Stimulated activated CD4-positive, alpha-beta T cell treated with anti-CD3 and anti-CD28 coated beads, Interleukin-1b, Interleukin-23, amount 100 ng/mL, for 1 hour (primary cell): ENCODE measurements at places on chromosomes 6 and 20.

DNA sequence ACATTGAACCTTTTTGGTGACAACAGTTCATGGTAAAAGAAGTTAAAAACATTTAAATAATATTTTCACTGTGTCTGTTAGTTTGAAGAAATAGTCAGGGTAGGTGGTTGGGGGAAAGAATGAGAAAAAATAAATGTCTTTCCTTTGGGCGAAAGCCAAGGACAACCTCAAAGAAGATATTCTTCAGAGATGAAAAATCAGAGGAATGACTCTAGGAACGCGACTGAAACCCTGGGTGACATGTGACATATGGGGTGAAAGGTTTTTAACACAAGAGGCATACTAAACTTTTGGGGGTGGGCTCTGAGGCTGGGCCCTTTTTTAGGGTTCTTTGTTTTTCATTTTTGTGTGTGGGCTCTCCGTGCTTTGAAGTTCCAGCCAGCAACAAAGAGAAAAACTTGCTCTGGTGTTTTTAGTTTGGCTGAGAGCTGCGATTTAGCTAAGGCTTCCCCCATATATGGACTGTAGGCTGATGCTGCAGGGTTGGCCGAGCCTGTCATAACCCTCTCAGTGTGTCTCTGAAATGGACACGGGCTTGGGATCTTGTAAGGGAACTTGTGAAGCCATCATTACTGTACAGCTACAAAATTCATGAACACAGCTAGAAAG, 610.1 kb upstream of the ARID1B start:
- DNase-seq: no peak

DNA sequence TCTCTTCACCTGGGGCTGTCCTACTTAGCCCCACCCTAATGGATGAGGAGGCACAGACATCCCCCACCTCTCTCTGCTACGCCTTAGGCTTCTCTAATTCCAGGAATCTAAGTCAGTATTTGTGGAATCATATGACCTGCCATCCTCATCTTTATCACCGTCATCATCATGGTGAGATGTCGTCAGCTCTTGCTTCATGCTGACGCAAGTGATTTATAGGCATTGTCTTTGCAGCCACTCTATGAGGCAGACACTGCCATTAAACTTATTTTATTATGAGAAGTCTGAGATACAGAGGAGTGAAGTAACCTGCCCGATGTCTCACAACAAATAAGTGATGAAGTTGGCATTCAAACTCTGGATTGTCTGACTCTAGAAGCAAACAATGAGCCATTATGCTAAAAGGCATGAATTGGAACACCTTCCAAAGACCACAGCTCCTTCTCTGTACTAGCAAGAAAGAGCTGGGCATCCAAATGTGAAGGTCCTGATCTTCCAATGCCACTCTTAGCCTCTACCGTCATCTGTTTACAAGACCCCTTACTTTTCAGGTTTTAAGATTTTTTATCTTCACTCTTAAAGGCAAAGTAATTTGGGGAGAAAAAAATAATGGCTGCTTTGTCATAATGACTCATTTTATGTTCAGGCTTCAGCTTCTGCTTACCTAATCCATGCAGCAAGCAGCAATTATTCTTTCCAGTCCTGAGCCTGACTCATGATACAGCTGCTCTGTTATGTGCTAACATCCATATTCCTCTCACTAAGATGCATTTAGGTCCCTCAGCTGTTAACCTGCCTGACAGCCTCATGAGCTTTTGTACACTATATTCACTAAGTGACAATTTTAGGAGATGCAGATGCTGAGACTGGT, 113.7 kb upstream of the BCLAF1 start:
- DNase-seq: no peak

DNA sequence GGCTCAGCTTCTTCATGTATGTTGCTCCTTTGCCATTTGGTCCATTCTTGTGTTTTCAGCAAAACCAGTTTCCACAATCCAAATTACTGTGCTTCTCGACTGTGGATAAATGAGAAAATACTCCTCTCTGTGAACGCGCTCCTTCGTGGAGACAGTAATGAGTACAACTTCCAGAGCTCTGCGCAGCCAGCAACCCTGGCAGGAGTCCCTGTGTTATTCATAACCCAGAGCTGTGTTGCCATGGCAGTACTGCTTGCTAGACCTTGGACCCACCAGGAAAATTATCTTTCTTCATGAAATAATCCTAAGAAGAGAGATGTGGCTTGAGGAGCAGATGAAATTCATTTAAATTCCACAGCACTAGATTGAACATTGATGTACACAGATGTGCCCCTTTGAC, 73.7 kb downstream of the SLC22A3 start:
- DNase-seq: no peak

GRCh38 chr6:36402481-36402880, 15.0 kb upstream of the ETV7 start:
- no peak for DNase-seq

DNA sequence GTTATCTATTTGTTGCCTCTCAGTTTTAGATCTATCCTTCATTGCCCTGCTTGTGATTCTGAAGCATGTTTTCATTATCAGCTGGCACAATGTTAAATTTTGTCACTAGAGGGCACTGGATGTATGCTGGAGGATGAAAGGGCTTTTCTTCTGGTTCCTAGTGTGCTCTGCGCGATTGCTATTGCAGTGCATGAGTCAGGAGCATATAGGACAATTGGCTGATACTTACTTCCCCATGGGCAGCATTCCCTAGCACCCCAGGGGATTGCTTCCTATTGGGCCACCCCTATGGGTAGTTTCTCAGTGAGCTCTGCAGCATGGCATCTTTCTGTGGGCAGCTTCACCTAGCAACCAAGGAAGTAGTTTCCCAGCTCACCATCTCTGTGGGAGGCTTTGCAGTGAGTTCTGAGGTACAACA, 280.3 kb upstream of the SYNCRIP start:
- DNase-seq: no peak

DNA sequence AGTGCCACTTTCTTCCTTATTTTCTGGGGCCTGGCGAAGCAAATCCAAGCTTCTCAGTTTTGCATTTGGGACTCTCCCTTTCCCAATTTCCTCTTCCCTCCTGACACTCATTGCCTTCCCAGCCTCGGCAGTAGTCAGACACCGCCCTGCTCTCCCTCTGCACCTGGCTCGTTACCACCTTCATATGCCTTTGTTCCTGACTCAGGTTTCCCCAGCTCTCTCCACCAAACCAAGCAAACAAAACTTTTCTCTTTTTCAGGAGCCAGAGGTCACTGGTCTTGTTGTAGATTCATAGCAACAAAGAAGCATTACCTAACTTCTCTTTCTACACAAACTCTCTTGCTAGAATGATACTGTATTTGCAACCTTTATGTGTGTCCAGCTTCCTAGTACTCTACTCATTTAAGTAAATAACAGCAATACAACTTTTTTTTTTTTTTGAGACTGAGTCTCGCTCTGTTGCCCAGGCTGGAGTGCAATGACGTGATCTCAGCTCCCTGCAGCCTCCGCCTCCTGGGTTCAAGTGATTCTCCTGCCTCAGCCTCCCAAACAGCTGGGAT, 9.0 kb upstream of the ZC3H12D start:
- DNase-seq: no peak

GRCh38 chr20:49573900-49574416, 6.0 kb upstream of the PTGIS start:
- DNase-seq: no peak

- DNase-seq: peak; percentile 38
These were observed 92.2 kb downstream of the CEP57L1 start for GRCh38 chr6:109187399-109188114.

DNA sequence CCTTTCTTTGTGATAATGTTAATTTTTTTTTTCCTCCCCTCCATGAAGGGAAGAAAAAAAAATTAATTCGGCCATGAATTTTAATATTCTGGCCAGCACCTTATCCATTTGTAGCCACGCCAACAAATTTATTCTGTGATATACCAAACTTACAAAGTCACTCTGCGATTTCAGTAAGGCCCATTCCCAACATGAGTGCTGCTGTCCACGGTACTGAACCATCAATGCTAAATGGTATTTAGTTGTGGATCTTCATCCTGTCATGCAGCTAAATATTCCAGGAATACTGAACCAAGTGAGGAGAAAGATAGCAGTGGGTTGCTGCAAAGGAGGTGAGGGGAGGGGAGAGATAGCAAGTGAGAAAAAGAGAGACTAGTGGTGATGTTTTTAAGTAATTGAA, 19.5 kb upstream of the RSPH4A start:
- DNase-seq: no peak

DNA sequence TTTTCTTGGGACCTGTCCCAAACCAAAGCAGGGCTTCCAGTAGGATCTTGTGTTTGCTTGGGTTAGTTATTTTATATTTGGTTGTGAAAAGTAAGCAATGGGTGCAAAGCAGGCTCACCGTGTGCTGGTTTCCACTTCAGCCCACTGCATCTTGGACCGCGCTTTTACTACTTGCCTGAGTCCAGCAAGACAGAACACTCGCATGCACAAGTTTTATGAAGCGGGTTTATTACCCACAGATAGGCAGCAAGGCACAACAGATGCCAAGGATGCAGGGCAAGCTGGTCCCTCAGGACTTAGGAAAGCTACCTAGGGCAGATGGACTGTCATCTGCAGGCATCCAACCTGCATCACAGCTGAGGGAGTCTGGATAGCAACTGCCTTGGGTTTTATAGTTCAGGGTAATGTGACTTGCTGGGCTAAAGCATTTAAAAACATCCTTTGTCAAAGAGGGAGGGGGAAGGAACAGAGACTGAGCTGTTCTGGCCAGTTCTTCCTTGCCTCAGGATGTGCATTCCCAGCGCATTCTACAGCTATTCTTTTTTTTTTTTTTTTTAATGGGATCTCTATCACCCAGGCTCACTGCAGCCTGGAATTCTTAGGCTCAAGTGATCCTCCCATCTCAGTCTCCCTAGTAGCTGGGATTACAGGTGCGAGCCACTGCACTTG, 18.5 kb downstream of the CITED2 start:
- DNase-seq: no peak

GRCh38 chr6:16421462-16421960, 183.1 kb downstream of the GMPR start:
- DNase-seq: no peak

GRCh38 chr20:44810061-44810390, 320 bp downstream of the RIMS4 start:
- no peak for DNase-seq

- DNase-seq: no peak
These were observed 95.3 kb downstream of the TTLL2 start for GRCh38 chr6:167420177-167420576.

DNA sequence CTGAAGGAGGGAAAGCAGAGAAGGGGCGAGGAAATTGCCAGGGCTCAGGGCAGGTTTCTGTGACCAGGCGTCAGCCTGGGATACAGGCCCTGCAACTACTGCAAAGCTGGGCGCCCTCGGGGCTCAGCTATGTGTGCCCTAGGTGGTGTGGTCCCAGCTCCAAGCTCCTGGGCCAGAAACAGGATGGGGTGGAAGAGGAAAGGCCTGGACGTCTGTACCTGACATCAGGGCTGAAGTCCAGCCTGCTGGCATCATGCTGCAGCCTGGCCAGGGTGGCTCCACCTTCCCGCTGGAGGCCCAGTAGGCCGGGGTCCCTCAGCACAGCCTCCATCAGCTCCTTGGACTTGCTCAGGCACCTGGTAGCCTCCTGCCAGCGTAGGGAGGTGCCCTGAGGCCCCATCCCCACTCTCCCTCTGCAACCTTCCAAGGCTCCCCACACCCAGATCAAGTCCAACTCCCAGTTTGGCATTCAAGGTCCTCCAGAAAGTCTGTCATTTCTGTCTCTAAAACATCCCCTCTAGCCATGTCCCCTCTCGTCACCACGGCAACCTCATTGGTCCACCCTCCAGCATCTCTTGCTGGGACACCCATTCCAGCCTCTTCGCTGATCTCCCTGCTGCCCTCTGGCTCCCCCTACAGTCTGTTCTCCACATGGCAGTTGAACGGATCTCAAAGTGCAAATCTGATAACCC, 38.2 kb downstream of the KIAA1755 start:
- peak; percentile 30 for DNase-seq

DNA sequence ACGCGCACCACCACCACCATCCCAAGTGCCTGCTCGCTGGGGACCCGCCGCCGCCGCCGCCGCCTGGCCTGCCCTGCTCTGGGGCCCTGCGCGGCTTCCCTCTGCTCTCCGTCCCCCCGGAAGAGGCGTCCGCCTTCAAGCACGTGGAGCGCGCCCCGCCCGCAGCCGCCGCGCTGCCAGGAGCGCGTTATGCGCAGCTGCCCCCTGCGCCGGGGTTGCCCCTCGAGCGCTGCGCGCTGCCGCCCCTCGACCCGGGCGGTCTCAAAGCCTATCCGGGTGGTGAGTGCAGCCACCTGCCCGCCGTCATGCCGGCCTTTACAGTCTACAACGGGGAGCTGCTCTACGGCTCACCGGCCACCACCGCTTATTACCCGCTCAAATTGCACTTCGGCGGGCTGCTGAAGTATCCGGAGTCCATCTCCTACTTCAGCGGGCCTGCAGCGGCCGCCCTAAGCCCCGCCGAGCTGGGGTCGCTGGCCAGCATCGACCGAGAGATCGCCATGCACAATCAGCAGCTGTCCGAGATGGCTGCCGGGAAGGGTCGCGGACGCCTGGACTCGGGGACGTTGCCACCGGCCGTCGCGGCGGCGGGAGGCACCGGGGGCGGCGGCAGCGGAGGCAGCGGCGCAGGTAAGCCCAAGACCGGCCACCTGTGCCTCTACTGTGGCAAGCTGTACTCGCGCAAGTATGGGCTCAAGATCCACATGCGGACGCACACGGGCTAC, 7.2 kb downstream of the PRDM13 start:
- DNase-seq: no peak

DNA sequence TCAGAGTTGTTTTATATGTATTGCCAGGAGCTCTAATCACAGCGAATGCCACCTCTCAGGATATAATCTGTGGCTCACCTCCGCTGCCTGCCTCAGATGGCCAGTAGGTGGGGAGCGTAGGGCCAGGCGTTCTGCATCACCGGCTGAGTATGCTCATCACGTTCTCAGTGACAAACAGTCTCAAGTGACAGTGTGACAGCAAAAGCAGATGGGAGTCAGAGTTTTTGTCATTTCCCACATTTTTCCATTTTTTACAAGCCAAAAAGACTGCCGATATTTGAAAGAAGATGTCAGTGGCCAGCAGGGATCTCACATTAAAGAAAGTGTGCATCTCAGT, 208.7 kb downstream of the ALDH8A1 start:
- no peak for DNase-seq

- no peak for DNase-seq
These were observed 28.4 kb upstream of the ARMH2 start for GRCh38 chr6:24827162-24827561.

- no peak for DNase-seq
These were observed 128.7 kb upstream of the TSHZ2 start for GRCh38 chr20:52843425-52843824.

GRCh38 chr20:2759603-2760296, 40.7 kb downstream of the CPXM1 start:
- no peak for DNase-seq

- DNase-seq: no peak
These were observed 82.3 kb downstream of the MLIP start for GRCh38 chr6:54193560-54193959.
